ENCODE measurements at places on chromosomes 6 and 20. TPM values are rescaled to one million over a fixed set of nuclear protein-coding genes. Genes with fewer than 3 reads are reported as not detected.

Gene HAO1
- total RNA-seq, result not detected

Gene PACRG
- total RNA-seq, result 0.27 TPM

Gene NKX2-4
- total RNA-seq, result not detected

Gene RIN2
- 6.4 TPM for total RNA-seq

Gene GDAP1L1
- total RNA-seq, result not detected

DNA sequence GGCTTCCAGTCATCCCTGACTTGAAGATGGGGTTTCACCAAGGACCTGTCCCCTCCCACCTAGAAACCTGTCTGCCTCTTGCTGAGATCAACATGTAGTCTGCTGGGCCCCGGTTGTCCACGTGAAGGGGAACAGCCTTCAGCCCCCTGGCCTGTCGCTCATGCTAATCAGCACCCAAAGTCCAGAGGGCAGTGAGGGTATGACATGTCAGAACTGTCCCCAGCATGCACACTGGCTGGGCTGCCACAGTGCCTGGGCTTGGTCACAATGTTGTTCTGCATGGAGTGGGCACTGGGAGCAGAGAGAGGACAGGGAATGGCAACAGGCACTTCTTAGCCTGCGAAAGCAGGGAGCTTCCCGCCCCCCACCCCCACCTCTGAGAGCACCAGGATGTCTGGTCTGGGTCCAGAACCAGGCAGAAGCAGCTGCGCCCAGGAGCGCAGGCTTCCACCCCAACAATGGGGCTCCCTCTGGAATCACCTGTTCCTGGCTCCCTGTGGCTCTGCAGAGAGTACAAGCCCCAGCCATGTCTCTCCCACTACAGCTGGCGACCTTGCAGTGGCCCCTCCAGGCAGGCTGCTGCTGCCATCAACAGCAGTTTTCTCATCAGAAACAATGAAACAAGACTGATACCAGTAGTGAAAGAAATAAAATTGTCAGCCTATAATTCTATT, 182.7 kb downstream of the KHDRBS2 start:
- DNase-seq, result no peak
- no peaks in the 10 kb centered on the region for H3K36me3 ChIP-seq
- H3K4me1 ChIP-seq, result no peaks in the 10 kb centered on the region
- no peak overlapping the region for H3K27ac ChIP-seq
- no peak overlapping the region for H3K4me3 ChIP-seq
- no peaks in the 10 kb centered on the region for H3K27me3 ChIP-seq

- DNase-seq, result peak; percentile 77
- H3K4me1 ChIP-seq, result peaks cover 11% of the 10 kb centered on the region
- H3K27ac ChIP-seq, result no peak overlapping the region
- H3K4me3 ChIP-seq, result no peak overlapping the region
- peaks cover 8% of the 10 kb centered on the region for H3K36me3 ChIP-seq
- H3K27me3 ChIP-seq, result no peaks in the 10 kb centered on the region
Measured at GRCh38 chr6:2962004-2962403, 9.4 kb downstream of the SERPINB6 start.

DNA sequence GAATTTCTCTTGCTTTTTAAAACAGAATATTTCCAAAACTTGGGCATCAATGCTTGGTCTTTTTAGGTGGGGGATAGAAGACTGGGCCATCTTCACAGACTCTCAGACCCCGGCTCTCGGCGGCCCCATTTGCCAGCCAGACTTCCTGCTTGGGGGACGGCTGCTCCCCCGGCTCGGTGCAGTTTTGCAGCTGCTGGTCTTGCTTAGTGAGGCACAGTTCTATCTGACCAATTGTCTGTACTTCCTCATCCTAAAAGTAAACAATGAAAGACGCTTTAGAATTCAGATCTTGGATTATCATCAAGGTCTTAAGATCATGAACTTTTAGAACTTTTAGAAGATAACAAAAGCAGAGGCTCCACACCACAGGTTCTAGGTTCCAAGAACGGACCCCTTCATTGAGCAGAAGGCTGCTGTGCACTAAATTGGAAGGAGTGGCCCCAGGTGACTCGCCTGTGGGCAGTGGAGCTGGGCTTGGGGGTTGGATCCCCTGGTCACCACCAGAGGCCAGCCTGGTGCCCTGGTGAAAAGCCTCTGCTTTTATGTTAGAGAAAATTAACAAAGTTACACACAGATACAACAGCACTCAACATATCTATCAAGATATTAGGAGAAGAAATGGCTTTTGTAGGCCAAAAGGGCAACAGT, 26.7 kb downstream of the RNASET2 start:
- DNase-seq, result no peak
- no peaks in the 10 kb centered on the region for H3K27me3 ChIP-seq
- no peak overlapping the region for H3K27ac ChIP-seq
- peaks cover 7% of the 10 kb centered on the region for H3K4me1 ChIP-seq
- no peak overlapping the region for H3K4me3 ChIP-seq
- no peaks in the 10 kb centered on the region for H3K36me3 ChIP-seq

DNA sequence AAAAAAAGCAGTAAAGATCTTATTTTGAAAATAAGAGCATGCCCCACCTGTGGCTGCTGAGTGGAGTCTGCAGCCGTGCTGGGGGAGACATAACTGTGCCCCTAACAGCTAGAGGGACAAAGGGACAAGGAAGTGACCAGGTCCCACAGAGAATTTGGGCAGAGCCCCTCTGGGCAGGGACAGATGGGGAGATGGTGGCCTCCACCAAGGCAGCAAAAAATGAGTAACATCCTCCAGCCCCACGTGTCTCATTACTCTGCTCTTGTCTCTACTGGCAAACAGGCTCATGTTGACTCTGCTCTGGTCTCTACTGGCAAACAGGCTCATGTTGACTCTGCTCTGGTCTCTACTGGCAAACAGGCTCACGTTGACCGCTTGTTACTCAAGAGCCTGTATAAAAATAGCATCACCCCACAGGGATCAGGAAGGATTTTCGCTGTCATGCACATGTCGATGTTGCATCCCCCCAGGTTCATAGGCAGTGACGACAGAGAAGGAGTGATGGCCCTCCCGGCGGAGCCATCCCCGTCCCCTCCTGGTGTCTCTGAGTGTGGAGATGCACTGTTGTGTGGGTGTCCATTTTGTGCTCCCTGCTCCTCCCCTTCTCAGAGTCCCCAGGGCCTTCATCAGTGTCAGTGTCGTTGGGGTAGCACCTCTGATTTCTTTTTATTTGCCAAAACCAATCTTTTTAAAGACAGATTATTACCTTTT, 17.3 kb upstream of the PCMTD2 start:
- H3K36me3 ChIP-seq, result no peaks in the 10 kb centered on the region
- H3K27me3 ChIP-seq, result no peaks in the 10 kb centered on the region
- H3K4me3 ChIP-seq, result no peak overlapping the region
- no peak for DNase-seq
- no peaks in the 10 kb centered on the region for H3K4me1 ChIP-seq

DNA sequence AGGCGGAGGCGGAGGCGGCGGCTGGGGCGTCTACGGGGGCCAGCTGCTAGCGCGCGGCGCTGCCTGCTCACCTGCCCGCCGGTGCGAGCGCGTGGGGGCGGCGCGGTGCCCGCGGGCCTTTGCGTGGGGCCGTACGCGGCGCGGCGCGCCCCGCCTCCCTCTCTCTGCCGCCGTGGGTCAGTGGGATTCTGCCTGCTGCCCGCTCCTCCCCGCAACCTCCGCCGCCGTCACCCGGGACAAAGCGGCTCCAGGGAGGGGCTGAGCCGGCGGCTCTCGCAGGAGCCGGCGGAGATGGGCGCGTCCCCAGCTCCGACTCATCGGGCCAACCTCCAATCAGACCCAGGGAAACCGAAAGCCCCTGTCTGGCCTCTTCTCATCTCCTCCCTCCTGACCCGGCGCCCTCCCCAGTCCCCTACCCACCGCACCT, at the start of gene RCAN2:
TSS of gene RCAN2 (minus strand) at position 249 of the 427 bp plus-strand sequence.
- H3K4me3 ChIP-seq, result peak within 1 kb of the TSS; percentile 82
- H3K36me3 ChIP-seq, result no peaks in the 10 kb centered on the region
- H3K27ac ChIP-seq, result no peak within 1 kb of the TSS
- peak; percentile 94 for DNase-seq

- no peak overlapping the region for H3K27ac ChIP-seq
- H3K27me3 ChIP-seq, result no peaks in the 10 kb centered on the region
- H3K4me1 ChIP-seq, result no peaks in the 10 kb centered on the region
- DNase-seq, result no peak
Measured at GRCh38 chr20:47106786-47107185, 212.1 kb downstream of the EYA2 start.

GRCh38 chr20:37262505-37262904, 891 bp upstream of the GHRH start:
- DNase-seq, result no peak
- no peak overlapping the region for H3K27ac ChIP-seq
- H3K4me3 ChIP-seq, result no peak overlapping the region
- H3K27me3 ChIP-seq, result no peaks in the 10 kb centered on the region
- H3K36me3 ChIP-seq, result no peaks in the 10 kb centered on the region

DNA sequence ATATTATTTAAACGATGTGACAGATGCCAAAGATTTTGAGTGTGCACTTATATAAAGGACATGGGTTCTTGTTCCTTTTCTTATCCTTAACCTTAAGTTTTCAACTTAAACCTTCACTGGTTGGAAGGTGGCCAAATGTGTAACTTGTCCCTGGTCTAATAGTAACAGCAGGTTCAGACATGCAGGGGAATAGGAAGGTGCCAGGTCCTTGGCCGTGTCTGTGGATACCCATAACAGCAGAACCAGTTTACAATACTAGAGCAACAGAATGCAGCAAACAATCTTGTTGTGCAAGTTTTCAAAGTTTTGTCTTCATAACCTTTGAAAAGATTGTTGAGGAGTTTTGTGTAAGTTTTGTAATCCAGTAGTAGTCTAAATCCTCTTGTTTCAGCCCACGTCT, 4.4 kb downstream of the MYB start:
- no peak overlapping the region for H3K27ac ChIP-seq
- H3K27me3 ChIP-seq, result peaks cover 30% of the 10 kb centered on the region
- DNase-seq, result no peak
- no peak overlapping the region for H3K4me3 ChIP-seq

DNA sequence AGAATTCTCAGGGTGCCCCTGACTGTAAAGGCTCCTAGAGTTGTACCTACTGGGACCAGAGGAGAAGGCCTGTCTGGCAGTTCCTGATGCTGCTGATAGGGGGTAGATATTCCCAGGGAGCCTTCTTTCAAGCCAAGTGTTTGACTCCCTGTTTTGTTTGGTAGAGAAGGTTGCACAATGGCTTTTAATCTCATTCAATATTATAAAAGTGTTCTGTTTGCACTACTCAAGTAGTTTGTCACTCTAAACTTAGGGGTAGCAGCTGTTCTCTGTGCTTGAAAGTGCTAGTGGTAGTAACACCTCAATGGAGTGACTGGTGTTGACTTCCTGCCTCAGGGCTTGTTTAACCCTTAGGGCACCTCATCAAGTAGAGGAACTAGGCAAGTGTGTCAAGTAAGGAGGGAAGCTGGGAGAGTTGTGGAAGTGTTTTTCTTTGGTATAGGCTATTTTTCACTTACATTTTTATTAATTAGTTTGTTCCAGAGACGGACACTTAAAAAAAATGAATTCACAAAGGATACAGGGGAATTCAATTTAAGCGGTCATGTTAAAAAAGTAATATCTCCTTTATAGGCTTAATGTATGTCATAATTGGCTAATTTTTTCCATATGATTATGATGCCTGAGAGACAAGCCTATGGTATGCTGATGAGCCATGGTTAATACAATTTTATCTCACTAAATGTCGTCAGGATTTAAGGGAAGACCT, 38.1 kb downstream of the BICRAL start:
- no peaks in the 10 kb centered on the region for H3K4me1 ChIP-seq
- peak; percentile 66 for DNase-seq
- peaks cover 9% of the 10 kb centered on the region for H3K36me3 ChIP-seq
- no peak overlapping the region for H3K27ac ChIP-seq
- H3K27me3 ChIP-seq, result no peaks in the 10 kb centered on the region
- H3K4me3 ChIP-seq, result no peak overlapping the region

GRCh38 chr6:63634630-63635029, 972 bp upstream of the PHF3 start:
- H3K27ac ChIP-seq, result no peak overlapping the region
- no peaks in the 10 kb centered on the region for H3K36me3 ChIP-seq
- DNase-seq, result peak; percentile 61
- peaks cover 10% of the 10 kb centered on the region for H3K4me1 ChIP-seq
- H3K27me3 ChIP-seq, result peaks cover 13% of the 10 kb centered on the region
- peak overlapping the region; percentile 98 for H3K4me3 ChIP-seq

- no peak for DNase-seq
- peaks cover 2% of the 10 kb centered on the region for H3K4me1 ChIP-seq
Measured at GRCh38 chr6:133587546-133588160, 301.3 kb upstream of the TCF21 start.

- peak; percentile 47 for DNase-seq
- peaks cover 9% of the 10 kb centered on the region for H3K4me1 ChIP-seq
- peaks cover 9% of the 10 kb centered on the region for H3K27me3 ChIP-seq
- H3K4me3 ChIP-seq, result no peak overlapping the region
Measured at GRCh38 chr6:113763876-113764275, 93.3 kb upstream of the MARCKS start.

- DNase-seq, result peak; percentile 61
- H3K27me3 ChIP-seq, result no peaks in the 10 kb centered on the region
- no peaks in the 10 kb centered on the region for H3K4me1 ChIP-seq
- no peaks in the 10 kb centered on the region for H3K36me3 ChIP-seq
- H3K27ac ChIP-seq, result no peak overlapping the region
- H3K4me3 ChIP-seq, result no peak overlapping the region
Measured at GRCh38 chr6:132333639-132334520, 67.4 kb downstream of the MOXD1 start.

DNA sequence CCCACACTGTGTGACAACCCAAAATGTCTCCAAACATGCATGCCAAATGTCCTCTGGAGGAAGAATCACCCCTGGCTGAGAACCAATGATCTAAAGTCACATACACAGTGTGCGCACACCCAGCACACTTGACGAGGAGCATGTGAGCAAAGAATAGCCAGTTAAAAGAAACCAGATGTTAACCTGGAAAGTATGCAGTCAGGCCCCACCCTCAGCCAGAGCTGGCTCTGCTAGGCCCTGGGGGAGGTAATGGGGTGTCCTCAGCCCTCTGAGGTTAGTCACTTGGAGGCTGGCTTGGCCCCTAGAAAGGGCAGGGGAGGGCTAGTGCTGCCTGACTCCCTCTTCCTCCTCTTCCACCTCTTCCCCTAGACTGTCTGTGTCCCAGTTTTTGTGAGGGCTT, 15.2 kb upstream of the GUCA1A start:
- no peaks in the 10 kb centered on the region for H3K36me3 ChIP-seq
- H3K4me3 ChIP-seq, result no peak overlapping the region
- no peak for DNase-seq
- H3K27me3 ChIP-seq, result no peaks in the 10 kb centered on the region

GRCh38 chr6:110201151-110201884, 21.1 kb downstream of the CDC40 start:
- no peaks in the 10 kb centered on the region for H3K27me3 ChIP-seq
- H3K27ac ChIP-seq, result no peak overlapping the region
- no peak for DNase-seq
- H3K4me1 ChIP-seq, result peaks cover 13% of the 10 kb centered on the region
- no peak overlapping the region for H3K4me3 ChIP-seq

- DNase-seq, result peak; percentile 75
- H3K4me3 ChIP-seq, result peak overlapping the region; percentile 91
- H3K27ac ChIP-seq, result peak overlapping the region; percentile 93
- H3K27me3 ChIP-seq, result peaks cover 26% of the 10 kb centered on the region
- H3K36me3 ChIP-seq, result peaks cover 28% of the 10 kb centered on the region
Measured at GRCh38 chr6:63573899-63574553, 1.7 kb downstream of the LOC128125822 start.

- H3K27me3 ChIP-seq, result no peaks in the 10 kb centered on the region
- H3K4me1 ChIP-seq, result no peaks in the 10 kb centered on the region
- DNase-seq, result no peak
- no peak overlapping the region for H3K27ac ChIP-seq
- no peak overlapping the region for H3K4me3 ChIP-seq
Measured at GRCh38 chr6:74971633-74972032, 234.2 kb downstream of the COL12A1 start.

Measured in endodermal cell (in vitro differentiated cells).